Smooth muscle cell of bladder (primary cell): ENCODE measurements at places on chromosomes 2 and 18. TPM values are rescaled to one million over a fixed set of nuclear protein-coding genes. Genes with fewer than 3 reads are reported as not detected.

Gene LYPD6
- 0.18 and 0.57 TPM in 2 replicates for total RNA-seq

Gene COLEC12
- total RNA-seq: 29.0 and 79.5 TPM in 2 replicates

Gene CAPN14
- total RNA-seq: under 0.01 and 0.09 TPM in 2 replicates

Gene ACADL
- total RNA-seq: under 0.01 and 0.37 TPM in 2 replicates

Gene LBH
- 219 and 337 TPM in 2 replicates for total RNA-seq

Gene LIPT1
- 4.6 and 6.2 TPM in 2 replicates for total RNA-seq

Gene IL18R1
- 0.85 and 1.5 TPM in 2 replicates for total RNA-seq

Gene IFIH1
- total RNA-seq: 3.4 and 4.8 TPM in 2 replicates

Gene CREG2
- 0.14 and 0.65 TPM in 2 replicates for total RNA-seq

Gene SLC19A3
- 1.0 and 2.1 TPM in 2 replicates for total RNA-seq

Gene HMSD
- under 0.01 TPM in 2 replicates for total RNA-seq

Gene ALPG
- total RNA-seq: not detected in 2 replicates

Gene GKN2
- not detected in 2 replicates for total RNA-seq

Gene VWC2L
- total RNA-seq: under 0.01 TPM in 1 of 2 replicates, not detected in the other

Gene FAP
- 148 and 197 TPM in 2 replicates for total RNA-seq

Gene B3GNT2
- total RNA-seq: 15.2 and 15.9 TPM in 2 replicates
